Right lobe of liver (tissue), 6 donors: ENCODE measurements at places on chromosomes 4 and X. TPM values are rescaled to one million over a fixed set of nuclear protein-coding genes. Genes with fewer than 3 reads are reported as not detected.
A peak's percentile ranks its signal among the peaks of the same experiment; 100 is the strongest.

Gene PNMA6F
- total RNA-seq: not detected

Gene CFAP99
- 0.29 TPM for total RNA-seq

Gene HPSE
- total RNA-seq: 0.68 TPM

Gene CT45A2
- total RNA-seq: not detected

Gene MRFAP1
- 166 TPM for total RNA-seq

Gene EMCN
- total RNA-seq: 5.4 TPM

Gene GLUD2
- 3.2 TPM for total RNA-seq

Gene STBD1
- 26.2 TPM for total RNA-seq

Gene FAM114A1
- total RNA-seq: 56.4 TPM

Gene P2RY8
- total RNA-seq: 0.78 TPM

Gene KCNIP4
- not detected for total RNA-seq

Gene UBQLN2
- 12.2 TPM for total RNA-seq

Gene SLC7A11
- total RNA-seq: 0.02 TPM

Gene ZNF630
- total RNA-seq: 0.98 TPM

Gene TIGD2
- 10.4 TPM for total RNA-seq

Gene ETDA
- not detected for total RNA-seq

Gene ADAM29
- total RNA-seq: not detected

DNA sequence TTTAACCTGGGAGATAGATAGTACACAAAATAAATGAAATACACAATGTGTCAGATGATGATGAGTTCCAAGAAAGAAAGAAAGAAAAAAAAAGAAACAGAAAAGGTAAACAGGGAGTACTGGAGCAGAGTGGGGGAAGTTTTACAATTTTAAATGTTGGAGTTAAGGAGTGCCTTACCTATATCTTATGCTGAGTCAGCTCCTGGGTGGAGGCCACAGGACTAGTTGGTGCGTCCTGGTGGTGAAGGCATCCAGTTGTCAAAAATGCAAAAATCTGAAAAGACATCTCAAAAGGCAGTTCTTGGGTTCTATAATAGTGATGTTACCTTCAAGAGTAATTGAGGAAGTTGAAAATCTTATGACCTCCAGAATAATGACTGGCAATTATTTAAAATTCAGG is 42.4 kb upstream of the MTMR8 start:
- no peak for DNase-seq

DNA sequence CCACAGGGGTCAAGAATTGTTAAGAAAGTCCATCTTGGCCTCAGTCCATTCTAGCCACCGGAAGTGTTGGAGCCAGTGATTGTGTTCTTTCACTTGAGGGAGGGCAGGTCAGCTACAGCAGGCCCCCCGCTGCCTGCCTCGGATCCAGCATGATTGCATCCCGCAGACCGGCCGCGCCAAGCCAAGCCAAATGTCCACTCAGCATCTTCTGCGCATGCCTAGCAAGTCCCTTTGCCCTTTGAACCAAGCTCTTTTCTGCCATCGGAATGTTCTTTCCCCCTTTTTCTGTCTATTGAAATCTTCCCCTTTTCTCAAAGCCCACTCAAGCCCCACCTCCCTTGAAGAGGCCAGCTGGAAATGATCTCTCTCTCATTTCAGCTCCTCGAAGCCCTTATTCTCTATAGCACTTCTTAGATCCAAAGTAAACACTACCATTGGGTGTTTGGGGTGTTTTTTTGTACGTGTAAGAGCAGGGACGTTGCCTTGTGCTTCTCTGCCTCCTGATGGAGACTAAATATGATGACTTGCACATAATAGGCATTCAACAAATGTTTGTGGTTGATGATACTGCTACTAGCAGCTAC is 147.8 kb upstream of the BCOR start:
- peak; percentile 54 for DNase-seq

GRCh38 chr4:52622564-52622963 is 36.5 kb downstream of the USP46 start:
- no peak for DNase-seq

GRCh38 chrX:5876984-5877596 is 351.6 kb downstream of the NLGN4X start:
- no peak for DNase-seq

DNA sequence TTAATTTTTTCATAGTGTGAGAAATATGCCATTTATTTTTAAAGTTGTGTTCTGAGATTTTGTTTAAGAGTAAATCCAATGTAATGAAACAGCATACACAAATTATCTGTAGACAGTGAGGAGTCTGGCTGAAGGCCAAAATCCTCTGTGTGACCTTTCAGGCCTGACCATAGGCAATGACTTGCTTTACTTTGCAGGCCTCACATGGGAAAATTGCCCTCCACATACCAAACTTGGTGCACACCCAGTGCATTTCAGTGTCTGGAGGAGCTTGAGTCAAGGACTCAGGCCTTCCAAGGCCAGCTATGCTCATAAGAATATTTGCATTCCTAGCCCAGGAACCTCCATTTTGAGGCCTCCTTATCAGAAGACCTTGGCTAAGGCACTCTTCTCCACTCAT is 430.1 kb downstream of the GABRG1 start:
- no peak for DNase-seq

GRCh38 chrX:13373027-13373426 is 53.2 kb upstream of the ATXN3L start:
- no peak for DNase-seq

- peak; percentile 50 for DNase-seq
Measured at GRCh38 chrX:102339312-102340298, 92.6 kb downstream of the NXF2 start.

- DNase-seq: no peak
Measured at GRCh38 chr4:168220893-168221292, 97.7 kb downstream of the DDX60 start.

- DNase-seq: no peak
Measured at GRCh38 chrX:149511081-149511480, 6.0 kb upstream of the IDS start.

GRCh38 chr4:105509714-105510113 is 35.9 kb upstream of the PPA2 start:
- no peak for DNase-seq

GRCh38 chr4:6391186-6391851 is 81.1 kb downstream of the PPP2R2C start:
- no peak for DNase-seq

GRCh38 chr4:173227756-173228155 is 59.1 kb downstream of the GALNT7 start:
- DNase-seq: no peak

DNA sequence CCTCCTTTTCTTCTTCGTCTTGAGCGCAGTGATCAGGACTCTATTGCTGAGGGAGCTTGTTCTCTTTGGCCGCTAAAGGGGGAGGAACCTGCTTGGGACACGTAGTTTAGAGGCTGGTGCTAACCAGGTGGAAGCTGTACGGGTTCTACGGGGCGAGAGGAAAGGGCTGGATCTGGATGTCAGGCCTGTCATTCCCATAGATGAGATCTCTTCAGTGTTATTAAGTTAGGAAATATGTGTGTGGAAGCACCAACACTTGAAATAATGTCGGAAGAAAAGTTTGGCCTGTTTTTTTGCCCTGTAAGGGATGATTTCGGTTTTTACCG is 643 bp downstream of the SRP72 start:
- DNase-seq: no peak

GRCh38 chr4:95599777-95600400 is 51.1 kb upstream of the UNC5C start:
- DNase-seq: no peak

DNA sequence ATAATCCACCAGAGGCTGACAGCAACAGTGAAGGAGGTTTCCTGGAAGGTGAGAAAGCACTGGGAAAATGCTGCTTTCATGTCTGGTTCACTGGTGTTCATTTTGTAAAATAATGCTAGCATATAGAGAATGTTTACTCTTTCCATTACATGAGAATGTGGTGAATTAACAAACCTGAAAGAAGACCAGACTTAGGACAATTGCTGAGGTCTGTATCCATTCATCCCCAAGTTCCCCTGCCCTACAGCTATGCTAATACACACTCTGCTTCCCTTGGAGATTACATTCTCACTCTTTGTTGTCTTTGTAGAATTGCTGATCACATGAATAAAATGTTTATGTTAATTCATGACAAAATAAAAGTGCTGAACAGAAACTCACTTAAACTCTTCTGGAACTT is 99.5 kb downstream of the ARHGAP6 start:
- DNase-seq: no peak

- DNase-seq: no peak
Measured at GRCh38 chr4:35948171-35948570, 296.1 kb downstream of the ARAP2 start.

DNA sequence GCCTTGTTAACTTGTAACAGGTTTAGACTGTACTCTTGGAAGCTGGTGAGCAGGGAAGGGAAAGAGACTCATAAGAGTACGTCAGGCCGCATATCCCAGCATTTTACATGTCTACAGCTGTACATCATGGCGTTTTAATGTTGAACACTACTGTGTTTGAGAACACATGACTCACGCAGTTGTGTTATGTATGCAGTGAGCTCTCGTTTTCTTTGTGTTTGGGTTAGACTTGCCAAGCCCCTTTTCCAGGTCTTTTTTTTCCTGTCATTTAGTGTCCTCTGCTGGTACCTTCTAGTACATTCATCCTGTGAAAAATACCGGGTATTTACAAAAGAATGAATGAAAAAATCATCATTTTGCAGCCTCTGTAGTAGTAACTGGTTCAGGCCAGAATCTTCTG is 35.3 kb downstream of the SMS start:
- no peak for DNase-seq

GRCh38 chrX:146056511-146057081 is 239.0 kb downstream of the SLITRK2 start:
- no peak for DNase-seq

GRCh38 chr4:24686866-24687692 is 102.7 kb upstream of the DHX15 start:
- DNase-seq: no peak

DNA sequence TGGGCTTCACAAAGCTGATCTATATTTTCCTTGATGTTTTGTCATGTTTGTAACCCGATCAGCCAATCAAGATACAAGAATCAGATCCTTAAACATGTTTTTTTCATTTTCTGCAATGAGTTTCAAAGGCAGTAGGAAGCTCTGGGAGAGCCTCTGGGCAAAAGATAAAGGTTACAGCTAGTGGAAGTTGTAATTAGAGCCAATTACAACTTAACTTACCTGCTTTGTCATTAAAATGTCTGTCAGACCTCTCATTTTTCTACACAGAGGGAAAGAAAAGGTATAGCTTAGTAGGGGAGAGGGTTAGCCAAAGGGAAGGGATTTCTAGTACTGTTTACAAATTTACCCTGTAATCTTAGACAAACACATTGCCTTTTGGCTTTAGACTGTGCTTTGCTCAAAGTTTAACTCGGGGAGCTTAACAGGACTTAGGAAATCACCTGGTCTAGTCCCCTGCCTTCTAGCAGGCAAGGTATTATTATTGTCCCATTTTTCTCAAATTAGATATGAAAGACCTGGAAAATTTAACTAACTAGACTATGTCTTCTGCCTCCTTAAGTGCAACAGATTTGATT is 55.8 kb downstream of the FGF16 start:
- DNase-seq: no peak

DNA sequence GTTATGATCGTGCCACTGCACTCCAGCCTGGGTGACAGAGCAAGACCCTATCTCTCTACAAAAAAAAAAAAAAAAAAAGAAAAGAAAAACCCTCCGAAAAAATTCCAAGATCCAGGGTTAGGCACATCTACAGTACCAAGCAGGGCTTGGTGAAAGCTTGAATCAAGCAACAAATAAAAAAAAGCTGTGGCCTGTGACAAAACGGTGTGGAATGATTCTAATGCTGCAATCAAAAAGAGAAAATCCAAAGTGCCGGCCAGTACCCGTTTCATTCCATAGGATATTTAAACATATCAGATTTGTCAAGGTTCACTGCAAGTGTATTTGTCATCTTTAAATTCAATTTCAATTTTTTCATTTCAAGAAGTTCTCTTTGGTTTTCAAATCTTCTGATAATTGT is 20.5 kb downstream of the RWDD4 start:
- DNase-seq: no peak

GRCh38 chr4:153728660-153729059 is 31.2 kb downstream of the RNF175 start:
- DNase-seq: no peak

DNA sequence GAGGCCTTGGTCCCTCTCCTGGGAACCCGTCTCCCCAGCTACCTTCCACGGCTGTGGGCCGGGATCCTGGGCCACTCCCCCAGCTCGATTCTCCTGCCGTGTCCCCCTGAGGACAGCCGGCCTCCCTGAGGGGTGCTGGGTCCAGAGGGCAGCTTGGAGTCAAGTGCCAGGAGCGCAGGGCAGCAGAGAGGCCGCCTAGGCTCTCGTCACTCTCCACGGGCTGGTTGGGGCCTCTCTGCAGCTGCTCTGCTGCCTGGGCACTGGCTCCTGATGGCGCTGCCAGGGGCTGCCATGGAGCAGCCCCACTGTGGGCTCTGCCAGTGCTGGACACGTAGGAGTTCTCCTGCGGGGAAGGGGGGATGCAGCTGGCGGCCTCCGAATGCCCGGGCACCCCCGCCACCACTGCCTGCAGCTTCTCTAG is 6.7 kb downstream of the IRAK1 start:
- no peak for DNase-seq

DNA sequence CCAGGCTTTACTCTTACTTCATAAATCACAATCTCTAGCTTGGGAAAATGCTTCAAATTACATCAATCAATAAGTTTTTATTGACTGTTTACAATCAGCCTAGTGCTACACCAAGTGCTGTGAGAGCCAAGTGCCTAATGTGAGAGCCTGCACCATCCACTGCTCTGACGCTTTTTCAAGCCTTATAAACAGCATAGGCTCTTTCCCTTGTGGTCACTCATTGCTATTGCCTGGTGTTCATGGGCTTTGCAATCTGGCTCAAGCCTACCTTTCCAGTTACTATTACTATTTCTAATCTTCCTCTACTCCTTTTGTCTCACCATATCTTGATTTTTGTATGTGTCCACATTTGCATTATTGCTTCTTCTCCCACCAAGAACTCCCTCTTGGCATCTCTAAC is 77.0 kb downstream of the REELD1 start:
- no peak for DNase-seq

DNA sequence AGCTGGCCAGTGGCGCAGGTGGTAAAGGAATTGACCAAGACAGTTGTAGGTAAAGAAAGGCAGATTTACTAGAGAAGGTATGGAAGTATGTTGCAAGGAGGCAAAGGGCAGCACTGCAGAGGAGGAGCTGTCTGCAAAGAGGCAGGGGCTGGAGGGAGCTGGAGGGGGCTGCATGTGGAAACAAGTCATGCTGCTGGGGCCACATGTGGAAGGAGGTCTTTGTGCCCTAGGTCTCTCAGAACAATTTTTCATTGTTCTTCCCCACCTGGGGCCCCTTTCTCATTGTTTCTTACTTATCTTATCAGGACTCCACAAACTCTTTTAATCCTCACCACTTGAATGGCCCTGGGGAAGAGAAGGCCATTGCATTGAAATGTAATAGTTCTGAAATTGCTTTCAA is 144.8 kb upstream of the PLAC1 start:
- DNase-seq: no peak

DNA sequence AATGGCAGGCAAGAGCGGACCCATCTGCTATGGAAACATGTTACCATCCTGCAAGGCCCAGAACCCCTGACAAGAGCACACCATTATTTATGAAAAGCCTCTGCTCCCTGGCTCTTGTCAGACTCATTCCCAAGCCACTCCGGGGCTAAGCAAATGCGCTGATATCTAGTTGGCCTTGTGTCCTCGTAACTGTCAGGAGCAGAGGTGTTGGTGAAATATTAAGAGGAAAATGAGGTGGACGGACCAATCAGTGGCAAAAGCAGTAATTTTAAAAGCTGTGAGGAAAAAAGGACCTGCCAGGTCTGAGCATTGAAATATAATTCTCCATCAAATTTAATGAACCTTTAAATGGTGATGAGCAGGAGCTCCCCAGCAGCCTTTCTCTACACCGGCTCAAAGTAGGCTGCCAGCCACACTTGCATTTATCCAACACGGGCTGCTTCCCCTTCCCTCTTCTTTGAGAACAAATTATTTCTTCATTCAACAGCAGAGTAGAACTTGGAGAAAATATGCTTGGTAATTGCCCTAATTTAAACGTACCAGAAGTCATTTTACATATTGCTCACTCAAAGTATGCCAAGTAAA is 214.3 kb downstream of the RASL11B start:
- DNase-seq: no peak
